ENCODE measurements at places on chromosomes 2 and 18.

- no peak for DNase-seq
Measured at GRCh38 chr2:151395509-151396374, 14.0 kb upstream of the RIF1 start.

GRCh38 chr18:41391616-41392595 is 563.1 kb upstream of the PIK3C3 start:
- DNase-seq = no peak

GRCh38 chr2:83072767-83073166 is 1386.3 kb downstream of the SUCLG1 start:
- no peak for DNase-seq

GRCh38 chr2:39437522-39438296 is 624 bp upstream of the MAP4K3 start:
- no peak for DNase-seq

- DNase-seq = no peak
Measured at GRCh38 chr18:25798046-25798445, 292.4 kb downstream of the SS18 start.

DNA sequence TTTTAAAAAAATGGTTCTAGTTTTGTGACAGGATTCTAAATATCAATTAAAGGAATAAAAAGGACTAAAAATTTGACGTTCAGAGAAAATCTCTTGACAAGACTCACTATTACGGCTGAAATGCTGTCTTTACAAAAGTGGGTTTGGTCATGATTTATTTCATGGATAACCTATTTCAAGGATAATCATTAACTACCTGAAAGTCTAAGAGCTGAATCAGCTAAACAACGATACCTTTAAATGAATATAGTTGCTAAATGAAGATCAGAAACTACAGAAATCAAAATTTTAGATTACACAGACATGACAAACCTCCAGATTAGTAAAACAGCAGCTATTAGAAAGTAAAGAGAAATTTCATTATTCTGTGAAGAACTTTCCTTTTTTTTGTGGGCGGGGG is 35.7 kb downstream of the RTTN start:
- DNase-seq = no peak

GRCh38 chr18:76461148-76461547 is 33.9 kb downstream of the ZNF516 start:
- DNase-seq = no peak

- no peak for DNase-seq
Measured at GRCh38 chr2:217948351-217948791, 54.4 kb downstream of the TNS1 start.

Measured in CD8-positive, alpha-beta memory T cell (primary cell).